Activated naive CD4-positive, alpha-beta T cell treated with Interleukin-2 at 50 U/mL for 16 hours (primary cell): ENCODE measurements at places on chromosomes 11 and 22.

DNA sequence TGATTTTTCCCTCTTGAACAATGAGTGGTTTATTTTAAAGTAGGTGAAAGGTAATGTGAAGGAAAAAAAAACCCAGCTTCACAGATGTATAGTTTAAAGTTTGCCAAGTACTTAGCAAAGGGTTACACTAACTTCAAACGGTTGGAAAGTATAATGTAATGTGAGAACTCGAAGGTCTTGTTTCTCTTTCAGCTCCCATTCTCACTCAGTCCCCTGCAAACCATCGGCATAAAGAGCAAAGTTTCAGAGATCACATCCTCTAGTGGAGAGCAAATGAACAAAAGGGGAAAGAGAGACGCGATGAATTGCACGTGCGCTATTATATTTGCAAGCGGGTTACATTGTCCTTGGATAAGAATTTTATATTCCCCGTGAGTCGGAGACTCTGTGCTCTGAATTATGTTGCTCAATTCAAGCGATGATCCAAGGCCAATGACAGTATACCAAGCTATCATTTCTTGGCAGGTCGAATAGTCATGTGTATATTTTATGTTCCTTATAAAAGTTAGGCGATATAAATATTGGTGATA lies 37.6 kb upstream of the BIRC3 start:
- DNase-seq: no peak

DNA sequence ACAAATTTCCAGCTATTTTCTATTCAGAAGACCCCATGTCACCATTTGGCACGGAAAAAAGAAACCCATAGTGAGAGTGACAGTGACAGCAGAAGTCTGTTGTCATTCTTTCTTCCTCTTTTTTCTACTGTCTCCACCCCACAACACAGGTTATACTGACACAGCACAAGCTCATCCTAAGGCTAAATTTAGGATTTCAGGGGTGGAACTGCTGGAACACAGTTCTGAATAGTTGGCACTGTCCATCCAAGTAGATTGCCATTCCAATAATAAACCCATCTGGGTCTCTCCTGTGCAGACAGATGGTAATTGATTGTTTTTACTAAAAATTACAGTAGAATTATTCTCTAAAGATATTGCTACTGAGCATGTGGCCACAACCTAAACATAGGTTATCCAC lies 95.2 kb upstream of the C11orf87 start:
- DNase-seq: no peak

- DNase-seq: no peak
These were observed 58.2 kb downstream of the RBX1 start for GRCh38 chr22:41009222-41009948.

DNA sequence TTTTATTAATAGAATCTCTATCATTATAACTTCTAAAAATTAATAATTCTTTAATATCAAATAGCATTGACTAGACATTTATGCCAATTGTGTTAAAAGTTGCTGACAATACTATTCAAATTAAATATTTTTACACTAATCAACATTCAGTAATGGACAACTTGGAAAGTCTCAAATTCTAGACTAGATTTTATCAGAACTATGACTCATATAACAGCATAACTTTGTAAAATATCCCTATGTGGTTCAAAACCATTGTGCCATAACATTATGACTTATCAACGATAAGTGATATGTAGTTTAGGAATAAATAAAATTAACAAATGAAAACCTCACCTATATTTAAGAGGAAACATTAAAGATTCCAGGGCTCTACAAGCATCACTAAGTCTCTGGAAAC lies 291.8 kb downstream of the SBF2 start:
- no peak for DNase-seq

DNA sequence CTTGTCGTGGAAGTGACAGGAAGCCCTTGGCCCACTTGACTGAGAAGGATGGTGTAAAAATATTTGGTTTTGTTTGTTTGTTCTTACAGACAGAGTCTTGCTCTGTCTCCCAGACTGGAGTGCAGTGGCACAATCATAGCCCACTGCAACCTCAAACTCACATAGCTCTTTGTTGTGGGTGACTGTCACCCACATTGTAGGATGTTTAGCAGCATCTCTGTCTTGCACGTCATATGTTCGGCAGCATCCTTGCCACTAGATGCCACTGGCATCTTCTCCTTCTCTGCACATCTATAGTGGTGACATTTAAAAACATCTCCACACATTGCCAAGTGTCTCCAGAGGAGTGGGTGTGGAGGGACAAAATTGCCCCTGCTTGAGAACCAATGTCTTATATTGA lies 56.8 kb downstream of the PRR5L start:
- DNase-seq: peak; percentile 56

- no peak for DNase-seq
These were observed 10.3 kb downstream of the CBX7 start for GRCh38 chr22:39142088-39142680.

- DNase-seq: no peak
These were observed 34.1 kb downstream of the LINC01488 start for GRCh38 chr11:69515271-69516245.

GRCh38 chr11:79312617-79313529 lies 128.0 kb downstream of the TENM4 start:
- DNase-seq: no peak

DNA sequence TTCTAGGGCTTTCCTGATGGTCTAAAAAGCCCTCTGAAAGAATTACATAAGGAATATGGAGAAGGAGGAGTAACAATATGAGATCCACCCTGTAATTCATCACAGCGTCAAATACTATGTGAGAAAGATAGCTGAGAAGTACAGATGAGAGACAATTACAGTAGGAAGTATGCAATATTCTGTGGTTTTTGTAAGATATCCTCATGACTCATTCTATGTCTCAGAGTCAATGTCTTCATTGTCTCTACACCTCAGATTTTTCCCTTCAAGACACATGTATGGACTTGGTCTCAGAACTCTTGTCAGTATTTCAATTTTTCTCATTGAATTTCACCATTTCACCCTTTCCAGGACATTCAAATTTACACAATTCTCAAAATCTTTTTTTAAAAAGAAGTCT lies 343.3 kb upstream of the CTSC start:
- DNase-seq: no peak

- DNase-seq: peak; percentile 84
These were observed 13.5 kb upstream of the B4GALNT4 start for GRCh38 chr11:355581-356458.

DNA sequence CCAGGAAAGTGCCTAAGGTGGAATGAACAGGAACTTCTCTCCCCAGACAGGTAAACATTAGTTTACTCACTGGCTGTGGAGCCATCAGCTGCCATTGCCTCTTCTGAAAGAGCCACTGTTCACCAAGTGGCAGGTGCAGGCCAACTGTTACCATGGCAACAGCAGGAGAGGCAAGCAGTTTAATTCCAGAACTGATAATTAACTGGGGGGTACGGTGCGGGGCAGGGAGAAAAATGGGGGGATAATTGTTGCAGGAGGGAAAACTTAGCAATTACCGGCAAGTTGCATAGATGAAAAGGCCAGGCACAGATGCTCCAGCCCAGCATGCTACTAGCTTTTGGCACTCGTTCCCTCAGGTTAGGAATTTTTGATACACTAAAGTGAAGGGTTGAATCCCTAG lies 85.1 kb downstream of the TRIM44 start:
- DNase-seq: no peak

DNA sequence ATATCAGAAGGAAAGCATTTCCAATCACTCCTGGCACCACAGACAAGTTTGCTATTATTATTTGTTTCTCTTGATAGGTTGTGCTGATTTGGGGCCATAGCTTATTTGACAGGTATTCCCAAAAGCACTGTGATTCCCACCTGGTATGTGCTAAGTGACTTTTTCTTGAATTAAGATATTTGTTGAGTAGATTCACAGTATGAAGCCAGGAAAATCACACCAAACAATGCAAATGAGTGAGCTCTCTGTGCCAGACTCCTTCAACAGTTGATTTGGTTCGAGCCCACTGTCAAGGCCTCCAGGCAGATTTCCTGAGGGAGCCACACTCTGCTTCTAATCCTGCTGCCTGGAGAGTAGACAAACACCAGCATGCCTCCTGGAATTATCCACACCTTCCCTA lies 253.0 kb upstream of the POU2AF2 start:
- no peak for DNase-seq

- peak; percentile 75 for DNase-seq
These were observed 170.3 kb upstream of the ZBED5 start for GRCh38 chr11:11028017-11028692.

DNA sequence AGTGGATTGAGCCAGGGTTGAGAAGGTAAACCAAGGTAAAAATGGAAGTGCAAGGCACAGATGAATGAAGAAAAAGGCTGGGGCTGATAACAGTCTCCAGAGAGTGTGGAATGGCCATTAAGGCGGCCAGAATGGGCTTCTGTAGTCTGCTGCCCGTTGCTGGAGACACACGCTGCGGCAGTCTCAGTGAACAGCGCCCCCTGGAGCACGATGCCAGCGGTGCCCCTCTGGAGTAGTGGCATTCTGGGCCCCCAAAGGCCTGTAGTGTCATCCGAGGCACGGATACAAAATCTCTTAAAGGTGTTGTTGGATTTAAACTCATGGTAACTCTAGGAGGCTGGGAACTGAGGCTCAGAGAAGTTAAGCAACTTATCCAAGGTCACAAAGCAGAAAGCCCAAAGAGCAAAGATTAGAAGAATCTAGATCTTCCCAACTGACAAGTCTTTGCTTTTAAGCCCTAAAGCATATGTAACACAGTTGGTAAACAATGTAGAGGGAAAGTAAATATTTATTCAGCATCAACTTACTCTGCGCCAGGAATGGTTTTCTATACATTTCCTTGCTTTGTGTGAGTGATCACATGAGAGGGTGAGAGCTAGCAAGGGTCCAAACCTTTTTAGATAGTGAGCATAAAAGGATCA lies 18.2 kb downstream of the KCNJ1 start:
- DNase-seq: peak; percentile 73

GRCh38 chr11:97965849-97966646 lies 1054.7 kb upstream of the CNTN5 start:
- DNase-seq: no peak

DNA sequence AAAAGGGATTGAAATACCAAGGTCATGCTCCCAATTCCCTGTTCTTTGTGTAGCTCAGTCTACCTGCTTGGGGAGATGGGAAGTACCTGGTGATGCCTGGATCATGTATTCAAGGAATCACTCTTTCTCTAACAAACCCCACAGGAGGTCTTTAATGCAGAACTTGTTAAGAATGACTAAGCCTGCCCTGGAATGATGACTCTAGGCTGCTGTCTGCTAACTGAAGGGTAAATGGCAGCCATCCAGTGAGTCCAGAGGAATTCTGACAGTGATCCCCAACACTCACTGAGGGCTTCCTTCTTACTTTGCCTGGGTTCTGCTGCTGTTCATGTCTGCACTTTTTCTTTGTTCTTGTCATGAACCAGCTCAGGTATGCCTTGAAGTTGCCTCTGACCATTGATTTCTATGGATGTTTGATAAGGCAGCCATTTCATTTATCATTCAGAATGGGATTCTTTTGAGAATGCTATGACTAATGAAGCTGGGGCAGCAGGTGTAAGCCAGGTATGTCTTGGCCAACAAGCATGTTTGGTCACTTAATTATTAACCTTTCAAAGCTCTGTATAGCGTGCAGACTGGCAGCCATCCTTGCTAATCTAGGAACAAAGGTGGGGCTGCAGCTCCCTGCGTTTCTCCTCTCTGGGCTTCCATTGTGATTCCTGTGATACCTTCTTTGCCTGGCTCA lies 11.4 kb downstream of the PRSS23 start:
- DNase-seq: no peak

DNA sequence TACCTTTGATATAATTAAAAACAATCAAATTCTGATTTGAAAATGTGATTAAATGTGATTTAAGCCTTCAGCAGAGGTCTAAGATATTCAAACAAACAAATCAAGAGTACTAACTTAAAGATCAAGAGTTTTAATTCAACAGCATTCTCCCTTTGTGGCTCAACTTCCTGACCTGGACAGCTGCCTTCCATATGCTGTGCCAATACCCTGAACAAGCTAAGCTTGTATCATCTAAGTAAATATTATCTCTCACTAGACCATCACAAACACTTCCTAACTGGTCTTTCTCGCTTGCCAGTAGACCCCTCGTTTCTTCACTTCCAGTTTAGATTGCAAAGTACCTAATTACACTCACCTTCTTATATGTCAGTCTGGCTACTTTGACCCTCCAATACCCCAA lies 35.9 kb upstream of the P4HA3 start:
- DNase-seq: no peak

DNA sequence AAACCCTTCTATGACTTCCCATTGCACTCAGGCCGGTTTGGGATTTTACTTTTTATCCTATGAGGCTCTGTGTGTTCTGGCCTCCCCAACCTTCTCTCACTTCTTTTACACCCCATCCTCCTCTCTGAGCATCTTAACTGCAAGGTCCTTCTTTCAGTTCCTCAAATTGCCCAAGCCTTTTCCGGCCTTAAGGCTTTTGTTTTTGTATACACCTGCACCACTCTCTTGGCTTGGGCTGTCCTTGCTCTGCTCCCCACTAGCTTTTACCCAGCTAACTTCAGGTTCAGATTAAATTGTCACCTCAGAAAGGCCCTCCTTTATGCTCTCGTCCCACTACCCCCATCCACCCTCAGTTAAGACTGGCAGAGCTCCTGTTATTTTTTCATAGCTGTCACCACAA lies 55.5 kb downstream of the FAM83F start:
- no peak for DNase-seq

DNA sequence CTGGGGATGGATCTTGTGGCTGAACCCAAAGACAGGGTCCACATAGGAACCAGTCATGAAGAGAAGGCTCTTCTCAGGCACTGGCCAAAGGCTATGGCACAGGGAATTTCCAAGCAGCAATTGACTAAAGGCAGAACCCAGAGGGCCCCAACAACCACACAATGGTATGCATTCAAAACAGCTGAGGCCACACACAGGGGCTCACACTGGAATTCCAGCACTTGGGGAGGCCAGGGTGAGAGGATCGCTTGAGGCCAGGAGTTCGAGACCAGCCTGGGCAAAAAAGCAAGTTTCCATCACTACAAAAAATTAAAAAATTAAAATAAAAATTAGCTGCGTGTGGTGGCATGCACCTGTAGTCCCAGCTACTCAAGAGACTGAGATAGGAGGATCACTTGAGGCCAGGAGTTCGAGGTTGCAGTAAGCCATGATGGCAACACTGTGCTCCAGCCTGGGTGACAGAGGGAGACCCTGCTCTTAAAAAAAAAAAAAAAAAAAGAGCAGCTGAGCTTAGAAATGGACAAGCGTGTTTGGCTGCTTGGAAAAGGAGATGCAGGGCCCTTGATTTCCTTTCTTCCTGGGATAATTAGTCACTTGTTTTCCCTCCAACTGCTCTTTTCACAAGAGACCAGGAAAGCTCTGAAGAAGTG lies 44.6 kb downstream of the MYH9 start:
- DNase-seq: no peak

GRCh38 chr11:122159861-122160260 lies 43.8 kb upstream of the BLID start:
- no peak for DNase-seq
